ENCODE measurements at places on chromosomes 2 and 18. TPM values are rescaled to one million over a fixed set of nuclear protein-coding genes. Genes with fewer than 3 reads are reported as not detected.
A peak's percentile ranks its signal among the peaks of the same experiment; 100 is the strongest.

TXNDC2 gene
- not detected for total RNA-seq

MC5R gene
- total RNA-seq: not detected

LHCGR gene
- not detected for total RNA-seq

HJURP gene
- 40.1 TPM for total RNA-seq

DNA sequence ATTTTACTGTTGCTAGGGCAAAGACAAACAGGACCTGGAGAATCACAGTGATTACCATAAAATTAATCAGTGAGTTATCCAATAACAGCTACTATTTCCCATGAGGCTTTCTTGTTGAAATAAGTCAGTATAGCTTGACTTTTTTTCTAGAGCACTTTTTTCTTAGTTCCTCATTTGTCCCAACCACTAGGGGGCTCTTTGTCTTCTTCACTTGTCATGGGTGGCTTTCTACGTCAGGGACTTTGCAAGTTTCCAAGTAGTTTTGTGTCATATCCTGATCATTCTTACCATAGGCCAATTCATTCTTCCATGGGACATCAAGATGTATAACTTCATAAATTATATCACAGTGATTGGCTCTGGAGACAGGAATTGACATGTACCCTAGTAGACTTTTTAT is 1019.6 kb upstream of the PIK3C3 start:
- DNase-seq: no peak

DNA sequence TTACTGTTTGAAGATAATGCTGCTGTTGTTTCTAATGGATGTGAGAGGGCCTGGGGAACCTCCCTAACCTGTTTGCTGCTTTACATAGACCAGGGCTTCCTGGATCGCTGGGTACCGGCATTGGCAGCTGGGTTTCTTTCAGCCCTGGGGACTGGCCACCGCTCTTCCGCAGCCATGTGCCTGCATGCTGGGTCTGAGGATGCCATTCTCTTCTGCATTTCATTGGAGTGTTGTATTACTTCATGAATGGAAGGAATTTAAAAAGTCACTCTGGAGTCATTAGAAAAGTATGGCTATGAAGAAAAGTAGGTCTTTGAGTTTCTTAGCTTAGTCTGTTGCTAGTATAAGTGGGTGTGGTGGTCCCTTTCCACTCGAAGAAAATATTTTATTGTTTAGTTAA is 107.3 kb upstream of the MGAT5 start:
- peak; percentile 59 for DNase-seq

GRCh38 chr2:70639841-70640436 is 86.3 kb upstream of the TGFA start:
- no peak for DNase-seq

GRCh38 chr2:58669998-58670397 is 428.9 kb upstream of the FANCL start:
- no peak for DNase-seq

DNA sequence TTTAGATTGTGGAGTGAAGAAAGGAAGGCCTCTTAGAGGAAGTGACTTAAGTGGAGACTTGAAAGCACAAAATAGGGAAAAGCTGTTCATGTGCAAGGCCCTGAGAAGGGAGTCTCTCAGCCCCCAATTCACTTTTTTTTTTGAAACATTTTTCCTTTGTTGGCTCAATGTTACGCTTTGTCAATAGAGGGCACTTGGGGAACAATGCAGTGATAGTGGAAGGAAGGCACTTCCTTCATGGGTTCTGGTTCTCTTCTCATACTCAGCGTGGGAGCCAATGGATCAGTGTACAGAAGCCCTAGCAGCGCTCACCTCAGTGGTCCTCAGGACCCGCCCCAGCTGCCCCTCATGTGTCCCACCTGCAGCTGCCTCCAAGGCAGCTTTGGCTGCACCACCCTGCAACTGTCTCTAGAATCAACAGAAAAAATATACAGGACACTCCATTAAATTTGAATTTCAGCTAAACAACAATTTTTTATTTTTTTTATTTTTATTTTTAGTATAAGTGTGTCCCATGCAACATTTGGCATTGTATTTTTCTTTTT is 8.6 kb upstream of the C2orf42 start:
- no peak for DNase-seq

MAT2A gene
- 157 TPM for total RNA-seq

DNA sequence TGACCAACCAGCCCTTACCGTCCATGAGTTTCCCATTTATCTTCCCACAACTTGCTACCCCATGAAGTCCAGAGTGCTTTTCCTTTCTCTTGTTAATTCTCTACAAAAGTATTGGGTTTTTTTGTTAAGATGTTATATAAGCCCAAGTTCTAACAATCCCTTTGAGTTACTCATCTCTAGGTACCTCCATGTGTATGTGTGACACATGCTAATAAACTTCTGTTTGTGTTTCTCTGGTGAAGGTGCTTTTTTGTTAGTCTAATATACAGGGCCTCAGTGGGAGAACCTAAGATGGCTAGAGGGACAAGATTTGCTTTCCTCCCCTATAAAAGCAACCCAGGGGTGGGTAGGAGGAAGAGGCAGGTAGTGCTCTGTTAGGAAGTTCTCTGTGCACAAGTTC is 31.8 kb upstream of the RMDN2 start:
- peak; percentile 54 for DNase-seq

DNA sequence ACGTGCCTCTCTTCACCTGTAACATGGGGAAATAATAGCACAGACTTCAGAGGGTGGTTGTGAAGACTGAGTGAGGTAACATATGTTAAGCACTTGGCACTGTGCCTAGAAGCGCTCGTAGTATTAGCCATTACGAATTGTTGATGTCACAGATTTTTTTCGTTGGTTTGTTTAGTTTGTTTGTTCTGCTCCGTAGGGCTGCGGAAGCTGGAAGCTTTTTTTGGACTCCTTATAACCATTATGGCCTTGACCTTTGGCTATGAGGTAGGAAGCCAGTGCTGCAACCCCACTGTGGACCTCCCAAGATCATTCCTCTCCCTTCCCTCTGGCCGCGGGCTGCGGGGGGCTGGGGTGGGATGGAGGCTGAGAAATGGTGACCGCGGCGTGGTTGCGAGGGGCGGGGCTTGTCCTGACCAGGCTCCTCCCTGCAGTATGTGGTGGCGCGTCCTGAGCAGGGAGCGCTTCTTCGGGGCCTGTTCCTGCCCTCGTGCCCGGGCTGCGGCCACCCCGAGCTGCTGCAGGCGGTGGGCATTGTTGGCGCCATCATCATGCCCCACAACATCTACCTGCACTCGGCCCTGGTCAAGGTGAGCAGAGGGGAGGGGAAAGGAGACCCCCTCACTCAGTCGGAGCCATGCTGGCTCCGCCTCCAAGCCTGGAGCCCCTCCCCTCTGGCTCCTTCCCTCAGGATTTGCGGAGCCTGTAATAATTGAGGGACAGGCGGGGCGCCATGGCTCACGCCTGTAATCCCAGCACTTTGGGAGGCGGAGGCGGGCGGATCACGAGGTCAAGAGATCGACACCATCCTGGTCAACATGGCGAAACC is 5.5 kb downstream of the SLC11A1 start:
- no peak for DNase-seq

DNA sequence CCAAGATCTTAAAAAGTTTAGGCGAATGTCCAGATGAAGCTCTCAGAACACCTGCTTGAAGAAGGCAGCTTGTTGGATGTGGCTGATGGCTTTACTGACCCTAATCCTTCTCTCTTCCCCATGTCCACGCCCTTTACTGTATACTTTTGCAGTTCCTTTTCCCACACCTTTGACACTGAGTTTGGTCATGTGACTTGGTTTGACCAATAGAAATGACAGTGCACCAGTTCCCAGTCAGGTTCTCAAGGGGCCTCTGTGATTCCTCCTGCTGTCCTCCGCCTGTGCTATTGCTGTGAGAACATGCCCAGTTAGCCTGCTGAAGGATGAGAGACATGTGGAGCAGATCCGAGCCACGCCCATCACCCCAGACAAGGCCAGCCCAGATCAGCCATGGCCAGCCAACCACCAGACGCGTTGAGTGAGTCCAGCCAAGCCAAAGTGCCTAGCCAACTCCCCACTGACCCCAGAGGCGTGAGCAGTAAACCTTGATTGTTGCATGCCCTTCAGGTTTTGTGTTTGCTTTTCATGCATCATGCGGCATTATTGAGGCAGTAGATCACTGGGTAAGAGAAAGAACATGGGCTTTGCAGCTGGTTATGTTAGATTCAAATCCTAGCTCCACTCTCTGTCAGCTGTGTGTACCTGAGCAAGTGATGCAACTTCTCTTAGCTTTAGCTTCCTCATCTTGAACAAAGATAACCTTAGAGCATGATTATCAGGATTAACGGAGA is 258.0 kb upstream of the SIX2 start:
- no peak for DNase-seq

GRCh38 chr2:212953170-212953920 is 198.1 kb downstream of the IKZF2 start:
- no peak for DNase-seq

FBXO48 gene
- total RNA-seq: 1.6 TPM

TCF23 gene
- total RNA-seq: 0.03 TPM

- no peak for DNase-seq
These were observed 2.6 kb downstream of the SCN9A start for GRCh38 chr2:166373105-166373504.

GREB1 gene
- 0.11 TPM for total RNA-seq

DNA sequence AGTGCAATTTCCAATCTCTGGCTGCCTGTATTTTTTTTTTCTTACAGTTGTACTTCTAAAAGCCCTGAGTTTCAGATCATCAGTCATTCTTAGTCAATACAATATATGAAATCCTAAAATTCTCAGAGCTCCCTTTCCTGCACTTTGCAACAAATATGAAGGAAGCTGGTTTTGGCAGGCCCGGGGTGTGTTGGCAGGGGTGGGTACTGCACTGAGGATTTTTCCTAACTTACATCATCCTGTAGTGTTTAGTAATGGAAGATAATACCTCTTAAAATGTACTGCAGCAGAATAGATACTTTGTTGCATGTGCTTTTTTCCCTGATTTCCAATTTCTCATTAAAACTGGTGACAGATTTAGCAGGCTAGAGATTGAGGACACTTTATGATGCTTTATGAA is 374.6 kb downstream of the PTH2R start:
- DNase-seq: no peak

DNA sequence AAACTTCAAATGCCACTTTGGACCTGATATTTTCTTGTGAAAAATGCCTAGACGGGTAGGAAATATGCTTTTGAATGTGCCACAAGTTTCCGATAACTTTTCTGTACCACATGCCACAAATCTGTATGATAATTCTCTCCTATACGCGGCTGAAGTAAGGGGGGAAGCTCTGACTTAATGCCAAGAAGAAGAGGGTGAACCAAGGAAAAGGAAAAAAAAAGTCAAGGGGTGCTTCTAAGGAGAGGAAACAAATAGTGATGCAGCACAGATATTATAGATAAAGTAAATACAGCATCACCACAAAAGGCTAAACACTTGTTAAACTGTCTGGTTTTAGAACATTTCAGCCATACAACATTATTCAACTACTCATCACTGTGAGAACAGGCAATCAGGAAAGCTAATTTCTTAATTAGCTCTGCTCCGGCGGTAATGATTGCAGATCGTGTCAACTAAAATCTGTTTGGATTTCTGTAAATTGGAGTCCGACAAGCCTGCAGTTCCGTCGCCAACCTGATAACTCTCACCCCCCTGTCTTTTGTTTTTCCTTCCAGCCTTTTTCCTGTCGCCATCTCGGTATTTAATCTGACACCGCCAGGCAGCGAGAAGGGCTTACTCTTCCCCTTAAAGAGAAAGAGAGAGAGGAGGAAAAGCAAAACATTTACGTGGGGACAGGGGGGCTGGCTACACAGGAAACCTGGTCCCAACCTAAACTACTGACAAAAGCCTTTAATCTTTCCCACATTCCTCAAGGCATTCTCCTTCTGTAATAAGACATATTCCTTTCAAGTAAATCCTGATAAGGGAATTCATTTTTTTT is 67.5 kb downstream of the ZEB2 start:
- DNase-seq: no peak

GRCh38 chr18:11666176-11666575 is 22.9 kb upstream of the GNAL start:
- no peak for DNase-seq

CYP26B1 gene
- total RNA-seq: 0.31 TPM

DNA sequence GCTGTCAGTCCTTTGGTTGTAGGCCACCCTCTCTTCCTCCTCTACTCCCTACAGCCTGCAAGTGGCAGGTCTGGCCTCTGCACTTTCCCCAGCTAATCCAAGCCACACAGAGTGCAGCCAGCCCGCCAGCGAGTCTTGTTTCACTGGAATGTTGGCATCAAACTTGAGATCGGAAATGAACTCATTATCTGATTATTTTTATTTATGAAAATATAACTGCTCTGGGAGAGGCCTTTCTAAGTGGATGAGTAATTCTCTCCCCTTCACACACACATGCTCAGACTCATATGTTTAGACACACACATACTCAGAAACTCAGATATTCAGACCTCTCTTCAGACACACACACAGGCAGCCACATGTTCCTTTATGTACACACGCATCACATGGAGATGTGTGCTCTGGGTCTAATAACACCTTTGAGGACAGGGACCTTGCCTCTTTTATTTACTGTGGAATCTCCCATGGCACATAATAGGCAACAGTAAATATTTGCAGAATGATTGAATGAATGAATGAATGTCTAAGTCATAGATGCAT is 151.3 kb downstream of the ZFP36L2 start:
- peak; percentile 99 for DNase-seq

DNA sequence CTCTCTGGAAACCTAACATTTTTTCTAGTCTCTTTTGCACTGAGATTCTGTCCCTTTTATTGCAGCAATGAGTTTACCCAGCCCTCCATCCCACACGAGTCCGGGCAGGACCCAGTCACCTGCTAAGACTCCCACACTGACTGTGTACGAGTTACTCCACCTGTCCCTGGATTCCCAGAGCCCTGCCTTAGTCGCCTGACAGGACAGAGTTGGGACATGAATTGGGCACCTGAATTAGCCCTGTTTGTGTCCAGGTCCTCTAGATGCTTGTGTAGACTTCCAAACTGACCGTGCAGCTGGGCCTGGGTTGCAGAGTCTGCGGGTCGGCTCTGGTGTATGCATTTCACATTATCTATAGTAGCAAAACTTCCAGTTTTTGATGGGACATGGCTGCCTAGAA is 238.7 kb downstream of the VAPA start:
- DNase-seq: no peak

DNA sequence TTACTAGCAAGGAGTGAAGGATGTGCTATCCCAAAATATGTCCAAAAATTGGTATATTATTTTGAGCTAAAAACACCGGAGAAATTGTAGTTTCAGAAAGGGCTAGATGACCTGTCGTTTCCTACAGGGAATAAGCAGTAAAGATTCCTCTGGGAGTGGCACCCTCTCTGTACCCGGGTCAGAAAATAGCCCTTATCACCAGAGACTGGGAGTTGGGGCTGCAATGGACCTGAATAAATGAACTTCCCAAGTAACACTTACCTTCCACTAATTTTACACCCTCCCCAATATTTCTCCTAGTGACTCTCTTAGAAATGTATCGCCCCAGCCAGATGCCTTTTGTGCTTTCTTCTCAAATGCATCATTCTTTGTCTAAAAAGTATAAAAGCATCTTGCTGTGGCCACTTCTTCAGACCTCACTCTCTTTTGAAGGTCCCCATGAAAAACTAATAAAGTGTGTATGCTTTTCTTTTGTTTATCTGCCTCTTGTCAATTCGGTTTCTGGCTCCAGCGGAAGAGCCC is 734 bp upstream of the RMC1 start:
- DNase-seq: no peak

PROKR1 gene
- total RNA-seq: not detected

- DNase-seq: peak; percentile 36
These were observed 86.3 kb upstream of the EFEMP1 start for GRCh38 chr2:56009758-56010458.

TMEM127 gene
- 24.7 TPM for total RNA-seq

GRCh38 chr2:177056481-177056929 is 156.1 kb upstream of the HNRNPA3 start:
- no peak for DNase-seq
